ENCODE measurements at places on chromosomes 2 and 18.

- DNase-seq, result no peak
Observed at GRCh38 chr2:71154798-71155197, 24.4 kb downstream of the MPHOSPH10 start.

- DNase-seq, result peak; percentile 62
Observed at GRCh38 chr18:26421503-26421902, 126.8 kb downstream of the KCTD1 start.

GRCh38 chr2:108988796-108989713 is at the start of gene EDAR:
EDAR (minus strand) TSS chr2:108989220; CDS start chr2:108931014, 58,206 bp downstream.
- DNase-seq, result no peak

DNA sequence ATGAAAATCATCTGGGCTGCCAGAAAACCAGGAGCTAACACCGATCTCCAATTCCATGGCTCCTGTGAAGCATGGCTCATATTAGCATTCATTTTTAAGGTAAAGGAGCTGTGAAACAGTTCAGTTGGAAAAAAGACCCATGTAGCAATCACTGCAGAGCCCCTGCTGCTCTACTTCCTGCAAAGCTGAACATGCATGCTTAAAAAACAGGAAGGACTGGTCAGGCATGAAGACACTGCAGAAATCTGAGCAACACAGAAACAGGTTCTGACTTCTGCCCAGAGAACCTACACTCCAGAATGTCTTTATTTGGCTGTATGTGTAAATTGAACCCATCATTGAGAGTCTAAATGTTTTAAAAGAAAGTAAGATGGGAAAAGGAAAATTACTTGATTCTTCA is 950.6 kb downstream of the DCDC2C start:
- DNase-seq, result no peak

GRCh38 chr2:234670806-234671205 is 173.9 kb upstream of the ARL4C start:
- DNase-seq, result no peak

DNA sequence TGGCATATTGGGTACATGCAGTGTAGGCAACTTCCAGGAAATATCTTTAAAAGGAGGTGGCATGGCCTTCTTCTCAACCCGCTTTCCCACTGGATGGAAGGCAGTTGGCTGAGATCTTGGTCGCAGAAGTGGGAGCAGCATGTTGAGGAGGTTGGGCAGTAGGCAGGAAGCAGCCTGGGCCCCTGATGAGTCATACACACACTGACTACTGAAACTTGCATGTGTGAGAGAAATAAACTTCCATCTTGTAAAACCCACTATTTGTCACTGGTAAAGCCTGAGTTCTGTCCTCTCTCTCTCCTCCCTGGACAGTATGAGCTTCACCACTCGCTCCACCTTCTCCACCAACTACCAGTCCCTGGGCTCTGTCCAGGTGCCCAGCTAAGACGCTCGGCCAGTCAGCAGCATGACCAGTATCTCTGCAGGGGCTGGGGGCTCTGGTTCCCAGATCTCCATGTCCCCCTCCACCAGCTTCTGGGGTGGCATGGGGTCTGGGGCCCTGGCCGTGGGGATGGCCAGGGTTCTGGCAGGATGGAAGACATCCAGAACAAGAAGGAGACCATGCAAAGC is 233.8 kb upstream of the SPRED2 start:
- DNase-seq, result no peak

- no peak for DNase-seq
Observed at GRCh38 chr18:76956648-76957047, 134.3 kb downstream of the ZNF236 start.

All from mesenteric fat pad (tissue), 1 donor.